ENCODE measurements at places on chromosomes 13 and 19. TPM values are rescaled to one million over a fixed set of nuclear protein-coding genes. Genes with fewer than 3 reads are reported as not detected.

DNA sequence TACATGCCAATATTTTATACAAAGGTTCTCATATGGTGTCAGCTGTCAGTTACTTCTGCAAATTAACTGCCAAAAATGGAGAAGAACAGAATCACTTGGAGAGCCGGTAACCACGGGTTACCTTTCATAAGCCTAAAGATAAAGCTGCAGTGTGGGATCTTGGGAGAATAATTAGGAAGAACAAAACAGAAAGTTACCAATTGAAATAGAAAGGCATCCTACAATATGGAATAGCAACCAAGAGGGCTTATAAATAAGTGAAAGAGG, 74.2 kb downstream of the TSHZ3 start:
- H3K36me3 ChIP-seq, result peaks cover 16% of the 10 kb centered on the region
- H3K4me3 ChIP-seq, result no peak overlapping the region
- no peak overlapping the region for H3K27ac ChIP-seq
- H3K27me3 ChIP-seq, result no peaks in the 10 kb centered on the region
- peaks cover 12% of the 10 kb centered on the region for H3K4me1 ChIP-seq

The ATP5F1D gene
- 170 TPM for total RNA-seq

The LINGO3 gene
- not detected for total RNA-seq

The OR7G1 gene
- total RNA-seq, result not detected

GRCh38 chr13:77118134-77118533, 91.2 kb upstream of the FBXL3 start:
- H3K4me1 ChIP-seq, result no peaks in the 10 kb centered on the region
- H3K36me3 ChIP-seq, result peaks cover 3% of the 10 kb centered on the region
- DNase-seq, result no peak
- no peak overlapping the region for H3K4me3 ChIP-seq
- no peak overlapping the region for H3K27ac ChIP-seq

DNA sequence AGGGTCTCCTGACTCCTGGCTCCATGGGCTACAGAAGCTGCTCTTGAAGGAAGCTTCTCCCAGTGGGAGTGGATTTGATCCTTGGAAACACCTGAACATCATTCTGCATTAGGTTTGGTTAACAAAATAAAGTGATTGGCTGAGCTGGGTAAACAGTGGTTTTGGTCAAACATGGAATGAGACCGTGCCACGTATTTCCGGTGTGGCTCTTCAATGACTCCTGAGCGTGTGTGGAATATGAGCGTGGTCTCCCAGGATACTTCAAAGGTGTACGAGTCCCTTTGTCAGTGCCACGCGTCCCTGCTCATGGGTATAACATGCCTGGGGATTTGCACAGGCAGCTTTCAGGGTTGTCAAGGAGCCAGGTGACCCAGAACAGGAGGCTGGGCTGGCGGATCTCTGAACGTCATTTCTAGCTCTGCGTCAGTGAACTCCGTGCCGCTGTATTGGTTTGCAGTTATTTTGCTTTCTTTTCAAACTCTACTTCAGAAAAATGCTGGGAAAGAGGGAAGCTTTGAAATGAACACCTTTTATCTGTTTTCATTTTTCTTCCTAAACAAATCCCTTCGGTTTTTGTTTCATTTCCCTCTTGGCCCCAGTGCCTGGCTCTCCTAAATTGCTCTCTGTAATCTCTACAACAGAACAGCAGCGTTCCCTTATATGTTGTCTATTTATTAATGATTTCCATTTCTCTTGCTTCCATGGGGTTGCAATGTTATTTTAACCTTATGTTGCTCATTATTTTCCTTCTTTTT, 26.3 kb upstream of the GJB6 start:
- H3K27ac ChIP-seq, result no peak overlapping the region
- no peak for DNase-seq
- H3K4me3 ChIP-seq, result no peak overlapping the region

DNA sequence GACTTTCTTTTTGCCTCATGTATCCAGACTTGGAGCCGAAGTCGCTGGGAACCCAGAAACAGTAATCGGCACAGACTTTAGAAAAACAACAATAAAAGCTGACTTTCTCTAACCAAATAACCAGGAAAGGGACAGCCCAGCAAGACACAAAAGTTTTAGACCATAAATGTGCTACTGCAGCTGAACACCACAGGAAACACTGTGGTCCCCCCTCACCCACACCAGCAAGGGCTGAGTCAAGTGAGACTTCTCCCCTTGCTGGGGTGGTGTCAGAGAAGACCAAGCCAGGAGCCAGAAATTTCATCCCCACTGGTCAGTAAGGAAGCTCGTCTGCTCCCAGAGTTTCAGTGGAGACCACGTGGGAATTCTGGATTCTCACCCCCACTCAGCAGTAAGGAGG, 70.6 kb downstream of the ESD start:
- H3K27ac ChIP-seq, result no peak overlapping the region
- no peaks in the 10 kb centered on the region for H3K4me1 ChIP-seq
- H3K27me3 ChIP-seq, result no peaks in the 10 kb centered on the region
- H3K4me3 ChIP-seq, result no peak overlapping the region
- H3K36me3 ChIP-seq, result peaks cover 22% of the 10 kb centered on the region
- DNase-seq, result no peak

The APOC4 gene
- not detected for total RNA-seq

GRCh38 chr13:50721672-50721992, 121.9 kb downstream of the DLEU7 start:
- H3K4me1 ChIP-seq, result no peaks in the 10 kb centered on the region
- DNase-seq, result no peak
- H3K36me3 ChIP-seq, result no peaks in the 10 kb centered on the region
- no peak overlapping the region for H3K27ac ChIP-seq

DNA sequence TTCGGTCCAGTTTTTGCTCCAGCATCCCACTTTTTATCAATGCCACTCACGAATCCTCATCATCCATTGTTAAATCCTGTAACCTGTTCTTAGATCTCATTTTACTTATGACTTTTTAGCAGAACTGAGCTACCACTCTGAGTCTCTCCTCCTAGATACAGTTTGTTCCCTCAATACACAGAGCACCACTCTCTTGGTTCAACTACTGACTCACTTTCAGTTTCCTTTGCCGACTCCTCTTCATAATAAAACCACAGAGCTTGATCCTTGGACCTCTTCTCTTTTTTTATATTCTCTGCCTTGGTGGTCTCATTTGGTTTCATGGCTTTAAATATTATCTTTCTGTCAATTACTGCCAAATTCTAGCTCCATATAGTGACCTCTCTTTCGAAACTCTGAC, 150.3 kb downstream of the SLITRK5 start:
- H3K36me3 ChIP-seq, result no peaks in the 10 kb centered on the region
- DNase-seq, result no peak
- no peaks in the 10 kb centered on the region for H3K4me1 ChIP-seq
- H3K27me3 ChIP-seq, result no peaks in the 10 kb centered on the region

DNA sequence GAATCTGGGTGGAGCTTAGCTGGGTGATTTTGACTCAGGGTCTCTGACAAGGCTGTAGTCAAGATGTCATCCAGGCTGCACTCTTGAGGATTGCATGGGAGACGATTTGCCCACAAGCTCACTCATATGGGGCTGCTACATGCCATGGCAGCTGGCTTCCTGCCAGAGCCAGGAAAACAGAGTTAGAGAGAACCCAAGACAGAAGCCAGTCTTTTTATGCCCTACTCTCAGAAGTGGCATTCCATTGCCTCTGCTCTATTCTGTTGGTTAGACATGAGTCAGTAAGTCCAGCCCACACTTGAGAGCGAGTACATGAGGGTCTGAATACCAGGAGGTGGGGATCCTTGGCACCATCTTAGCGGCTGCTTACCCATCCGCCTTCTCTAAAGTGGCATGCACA, 9.5 kb downstream of the POLR1D start:
- no peak overlapping the region for H3K4me3 ChIP-seq
- H3K27me3 ChIP-seq, result no peaks in the 10 kb centered on the region
- no peak overlapping the region for H3K27ac ChIP-seq
- H3K36me3 ChIP-seq, result peaks cover 3% of the 10 kb centered on the region
- DNase-seq, result no peak

The TNNI3 gene
- total RNA-seq, result not detected

GRCh38 chr13:111385183-111385857, 64.9 kb downstream of the TEX29 start:
- DNase-seq, result no peak
- H3K27ac ChIP-seq, result no peak overlapping the region
- no peaks in the 10 kb centered on the region for H3K4me1 ChIP-seq

GRCh38 chr13:92745258-92745657, 481.3 kb upstream of the GPC6 start:
- H3K36me3 ChIP-seq, result no peaks in the 10 kb centered on the region
- no peak overlapping the region for H3K27ac ChIP-seq

DNA sequence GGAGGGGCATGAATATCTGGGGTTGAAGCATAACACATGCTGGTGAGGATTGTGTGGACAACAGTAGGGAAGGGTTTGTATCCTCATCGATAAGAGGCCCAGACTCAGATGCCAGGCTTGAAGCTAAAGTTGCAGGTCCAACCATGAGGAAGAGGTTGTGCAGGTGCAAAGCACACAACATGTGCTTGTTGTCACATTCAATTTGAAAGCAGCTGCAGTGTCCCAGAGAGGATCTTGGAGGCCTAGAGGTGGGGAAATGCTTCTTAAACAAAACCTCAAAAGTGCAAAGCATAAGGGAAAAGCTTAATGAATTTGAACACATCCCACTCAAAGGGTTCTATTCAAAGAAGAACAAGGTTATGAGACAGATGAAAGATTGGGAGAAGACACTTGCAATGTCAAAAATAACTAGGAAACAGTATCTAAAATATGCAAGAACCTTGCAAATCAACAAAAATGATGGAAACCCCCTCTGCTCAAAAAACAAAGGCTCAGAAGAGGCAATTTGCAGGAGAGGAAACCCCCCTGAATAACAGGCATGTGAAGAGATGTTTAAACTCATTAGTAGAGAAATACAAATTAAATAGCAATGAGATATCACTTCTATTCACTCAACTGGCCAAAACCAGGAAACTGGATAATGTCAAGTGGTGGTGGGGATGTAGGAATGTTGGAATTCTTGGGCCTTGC, 187.1 kb downstream of the KATNAL1 start:
- H3K27me3 ChIP-seq, result no peaks in the 10 kb centered on the region
- H3K36me3 ChIP-seq, result no peaks in the 10 kb centered on the region
- DNase-seq, result no peak
- peaks cover 8% of the 10 kb centered on the region for H3K4me1 ChIP-seq
- no peak overlapping the region for H3K27ac ChIP-seq

DNA sequence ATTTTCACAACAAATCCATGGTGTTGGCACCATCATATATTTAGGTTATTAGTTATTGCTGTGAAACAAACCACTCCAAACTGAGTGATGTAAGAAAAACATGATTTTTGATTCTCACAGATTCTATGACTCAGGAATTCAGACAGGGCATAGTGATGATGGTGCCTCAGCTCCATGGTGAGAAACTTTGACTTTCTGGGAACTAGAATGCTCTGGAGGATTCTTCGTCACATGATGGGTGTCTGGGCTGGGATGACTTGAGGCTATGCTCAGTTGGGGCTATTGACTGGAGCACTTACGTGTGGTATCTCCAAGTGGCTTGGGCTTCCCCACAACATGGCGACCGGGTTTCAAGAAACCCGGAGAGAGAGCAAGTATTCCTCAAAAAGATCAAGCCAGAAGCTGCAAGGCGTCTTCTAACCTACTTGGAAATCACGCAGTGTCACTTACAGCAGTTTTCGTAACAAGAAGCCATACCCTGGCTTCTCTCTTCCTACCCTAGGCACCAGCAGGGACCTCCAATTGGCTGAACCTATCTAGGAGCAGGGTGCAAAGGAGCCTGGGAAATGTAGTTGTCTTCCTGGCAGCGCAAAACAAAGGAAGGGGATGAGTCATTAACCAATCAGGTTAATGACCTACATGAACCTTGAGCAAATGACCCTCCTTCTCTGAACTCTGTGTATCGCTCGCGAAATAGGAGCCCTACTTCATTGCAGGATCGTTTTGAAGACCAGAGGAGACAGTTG, 22.4 kb downstream of the VAV1 start:
- H3K27ac ChIP-seq, result no peak overlapping the region
- H3K27me3 ChIP-seq, result no peaks in the 10 kb centered on the region
- no peak for DNase-seq
- H3K4me3 ChIP-seq, result no peak overlapping the region
- H3K36me3 ChIP-seq, result no peaks in the 10 kb centered on the region

The PSG1 gene
- total RNA-seq, result 0.52 TPM

DNA sequence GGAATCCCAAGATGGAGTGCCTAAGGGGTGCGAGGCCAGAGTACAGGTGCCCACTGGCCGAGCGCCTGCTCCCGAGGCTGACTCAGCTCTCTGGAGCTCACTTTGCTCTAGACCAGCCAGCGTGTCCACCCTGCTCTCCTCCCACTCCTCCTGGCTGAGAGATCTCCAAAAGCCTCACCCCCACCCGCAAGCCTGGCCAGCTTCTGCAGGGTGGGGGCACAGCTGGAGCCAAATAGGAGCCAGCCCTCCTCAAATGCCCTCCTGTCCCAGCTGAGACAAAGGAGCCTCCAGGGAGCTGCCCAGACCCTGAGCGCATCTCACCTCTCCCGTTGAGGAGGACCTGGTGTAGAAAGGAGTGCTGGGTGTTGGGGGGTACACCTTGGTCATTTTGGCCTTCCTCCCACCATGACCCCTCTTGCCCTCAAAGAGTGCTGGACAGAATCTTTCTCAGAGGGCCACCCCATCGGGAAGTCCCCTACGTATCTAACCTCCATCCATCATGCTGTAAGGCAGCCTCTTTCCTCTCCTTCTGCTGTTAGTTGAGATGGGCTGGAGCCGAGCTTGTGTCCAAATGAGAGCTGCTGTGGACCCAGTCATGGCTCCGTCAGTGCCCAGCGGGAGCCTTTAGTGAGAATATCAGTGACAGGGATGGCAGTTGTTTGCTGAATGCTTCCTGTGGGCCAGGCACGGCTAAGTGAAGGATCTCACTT, 123.9 kb upstream of the VSTM2B start:
- no peaks in the 10 kb centered on the region for H3K36me3 ChIP-seq
- no peak overlapping the region for H3K4me3 ChIP-seq
- no peak for DNase-seq
- H3K27ac ChIP-seq, result no peak overlapping the region
- H3K4me1 ChIP-seq, result no peaks in the 10 kb centered on the region
- H3K27me3 ChIP-seq, result no peaks in the 10 kb centered on the region

The ZNF433 gene
- not detected for total RNA-seq

The HSPB6 gene
- total RNA-seq, result 1.2 TPM

Data from astrocyte (in vitro differentiated cells and primary cell).